ENCODE measurements at places on chromosomes 3 and 15.

DNA sequence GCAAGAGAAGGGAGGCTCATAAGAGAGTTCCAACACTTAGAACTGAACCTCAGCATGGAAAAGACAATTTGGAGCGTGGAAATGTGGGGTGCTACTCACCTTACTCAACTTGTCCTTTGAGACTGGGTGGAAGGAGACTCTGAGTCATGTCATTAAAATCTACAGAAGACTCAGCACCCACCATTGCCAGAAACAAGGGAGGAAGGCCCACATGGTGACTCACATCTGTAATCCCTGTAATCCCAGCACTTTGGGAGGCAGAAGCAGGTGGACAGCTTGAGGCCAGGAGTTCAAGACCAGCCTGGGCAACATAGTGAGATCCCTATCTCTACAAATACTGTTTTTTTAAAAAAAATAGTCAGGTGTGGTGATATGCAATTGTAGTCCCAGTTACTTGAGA, 161.9 kb upstream of the UBE3A start:
- DNase-seq = no peak

- DNase-seq = no peak
Observed at GRCh38 chr3:29077356-29077755, 203.5 kb upstream of the RBMS3 start.

DNA sequence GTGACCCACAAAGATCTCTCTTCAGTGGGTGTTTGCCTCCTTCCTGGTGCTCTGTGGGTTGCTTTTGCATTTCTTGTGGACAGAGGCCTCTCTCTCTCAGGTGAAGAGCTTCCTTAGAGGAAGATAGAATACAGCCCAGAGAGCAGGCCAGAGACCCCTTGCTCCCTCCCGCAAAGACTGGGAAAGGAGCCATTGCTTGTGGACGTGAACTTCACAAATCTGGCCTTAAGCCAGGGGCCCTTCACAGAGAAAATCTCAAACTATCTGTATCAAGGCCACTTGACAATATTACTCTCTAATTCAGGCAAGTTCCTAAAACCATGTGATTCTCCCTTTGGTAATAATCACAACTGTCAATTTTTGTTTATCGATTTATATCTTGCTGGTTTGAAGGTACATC, 30.4 kb upstream of the CLK3 start:
- DNase-seq = no peak

- DNase-seq = no peak
Observed at GRCh38 chr3:122255757-122256439, 69.2 kb upstream of the CSTA start.

- DNase-seq = no peak
Observed at GRCh38 chr3:151096716-151097115, 11.3 kb downstream of the MED12L start.

All from foreskin fibroblast (primary cell).